Gastrocnemius medialis (tissue), 4 donors: ENCODE measurements at places on chromosomes 1 and 21.

GRCh38 chr1:63612564-63612963 is 19.4 kb downstream of the PGM1 start:
- peak; percentile 84 for DNase-seq

GRCh38 chr1:20386323-20387081 is 95.8 kb downstream of the VWA5B1 start:
- no peak for DNase-seq

DNA sequence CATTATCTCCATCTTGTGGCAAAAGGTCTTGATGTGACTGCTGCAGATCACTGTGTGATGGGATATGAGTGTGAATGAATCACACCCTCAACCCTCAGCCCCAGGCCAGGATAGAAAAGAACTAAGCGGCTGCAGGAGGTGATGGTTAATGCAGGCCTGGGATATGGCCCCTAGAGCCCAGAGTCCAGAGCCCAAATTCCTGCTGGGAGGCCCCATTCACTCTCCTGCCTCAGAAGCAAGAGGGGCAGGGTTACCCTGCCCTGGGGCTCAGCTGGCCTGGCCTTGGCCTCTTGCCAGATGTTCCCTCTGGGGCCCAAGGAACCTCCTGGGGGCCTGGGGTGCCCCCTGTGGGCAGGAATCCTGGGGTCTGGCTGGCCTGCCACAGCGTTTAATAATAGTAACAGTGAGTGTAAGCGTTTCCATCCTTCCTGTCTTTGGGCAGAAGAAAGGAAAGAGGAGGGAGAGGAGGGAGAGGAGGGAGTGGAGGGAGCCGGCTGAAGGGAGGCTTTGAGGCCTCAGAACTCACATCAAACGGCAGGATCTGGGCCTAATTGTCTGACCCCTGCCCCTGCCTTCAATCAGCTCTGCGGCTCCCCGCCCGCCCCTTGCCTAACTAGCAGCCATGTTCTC is 26.2 kb downstream of the DMAP1 start:
- no peak for DNase-seq

DNA sequence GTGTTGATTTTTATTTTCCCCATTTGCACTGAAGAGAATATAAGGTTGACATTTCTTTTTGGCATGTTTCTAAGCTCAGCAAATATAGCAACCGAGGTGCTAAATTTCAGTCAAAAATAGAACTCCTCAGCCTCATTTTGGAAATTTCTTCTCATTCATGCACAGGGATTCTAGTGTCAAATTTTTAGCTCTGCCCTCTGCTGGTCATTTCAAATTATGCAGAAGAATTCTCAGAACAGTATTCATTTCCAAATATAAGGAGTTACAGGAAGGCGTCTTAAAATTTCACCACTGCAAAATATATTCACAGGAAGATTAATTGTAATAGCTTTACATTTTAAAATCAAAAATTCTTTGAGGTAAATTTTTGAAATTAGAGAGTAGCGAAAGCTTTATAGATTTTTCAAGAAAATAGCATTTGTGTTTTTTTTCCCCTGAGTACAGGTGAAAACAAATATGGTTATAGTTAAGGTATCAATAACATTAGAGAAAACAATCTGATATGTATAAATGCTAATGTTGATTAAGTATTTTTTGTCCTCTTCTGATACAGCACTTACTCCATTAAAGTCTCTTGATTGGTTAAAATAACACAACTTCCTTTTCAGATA is 57.9 kb downstream of the FMN2 start:
- DNase-seq, result no peak

- DNase-seq, result no peak
These were observed 9.0 kb upstream of the L1TD1 start for GRCh38 chr1:62185677-62186076.

GRCh38 chr21:33940164-33940880 is 24.7 kb upstream of the ATP5PO start:
- DNase-seq, result no peak

- DNase-seq, result no peak
These were observed 9.5 kb upstream of the YRDC start for GRCh38 chr1:37817481-37817880.

DNA sequence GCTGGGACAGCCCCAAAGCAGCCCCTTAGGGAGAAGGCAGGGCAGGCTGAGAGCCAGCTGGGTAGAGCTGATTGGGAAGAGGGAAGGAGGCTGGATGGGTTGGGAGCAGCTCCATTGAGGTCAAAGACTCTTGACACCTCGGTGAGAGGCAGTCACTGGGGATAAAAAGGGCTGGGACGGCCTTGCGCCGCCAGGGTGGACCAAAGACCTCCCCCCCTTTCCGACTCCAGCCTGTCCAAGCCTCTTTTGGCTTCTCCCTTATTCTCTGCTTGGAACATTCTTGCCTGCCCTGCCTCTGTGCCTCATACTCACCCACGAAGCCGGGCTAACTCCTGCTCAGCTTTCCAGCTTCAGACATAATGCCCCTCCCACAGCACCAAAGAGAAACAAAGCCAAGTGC is 51.1 kb downstream of the LRRC38 start:
- no peak for DNase-seq

- peak; percentile 47 for DNase-seq
These were observed 80.0 kb downstream of the NDUFS5 start for GRCh38 chr1:39105841-39106765.

DNA sequence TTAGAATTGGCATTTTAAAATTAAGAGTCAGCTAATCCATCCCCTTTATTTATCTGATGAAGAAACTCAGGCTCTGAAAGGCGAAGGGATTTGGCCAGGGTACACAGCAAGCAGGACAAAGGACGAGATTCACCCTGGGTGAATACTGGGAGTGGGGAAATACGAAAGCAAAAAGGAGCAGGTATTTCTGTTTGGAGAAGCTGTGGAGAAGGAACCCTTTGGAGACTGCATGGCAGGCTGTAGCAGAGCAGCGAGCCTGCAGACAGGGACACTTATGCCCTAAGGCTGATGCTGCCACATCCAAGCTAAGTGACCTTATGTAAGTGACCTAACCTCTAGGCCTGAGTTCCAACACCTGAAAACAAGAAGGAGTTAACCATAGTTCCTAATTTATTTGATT is 207.2 kb upstream of the C1orf87 start:
- DNase-seq, result no peak

- no peak for DNase-seq
These were observed 32.5 kb downstream of the SLX9 start for GRCh38 chr21:44972301-44972814.

GRCh38 chr1:115233598-115233997 is 104.5 kb downstream of the NGF start:
- DNase-seq, result no peak

- no peak for DNase-seq
These were observed 605.7 kb downstream of the NUF2 start for GRCh38 chr1:163927493-163927892.

DNA sequence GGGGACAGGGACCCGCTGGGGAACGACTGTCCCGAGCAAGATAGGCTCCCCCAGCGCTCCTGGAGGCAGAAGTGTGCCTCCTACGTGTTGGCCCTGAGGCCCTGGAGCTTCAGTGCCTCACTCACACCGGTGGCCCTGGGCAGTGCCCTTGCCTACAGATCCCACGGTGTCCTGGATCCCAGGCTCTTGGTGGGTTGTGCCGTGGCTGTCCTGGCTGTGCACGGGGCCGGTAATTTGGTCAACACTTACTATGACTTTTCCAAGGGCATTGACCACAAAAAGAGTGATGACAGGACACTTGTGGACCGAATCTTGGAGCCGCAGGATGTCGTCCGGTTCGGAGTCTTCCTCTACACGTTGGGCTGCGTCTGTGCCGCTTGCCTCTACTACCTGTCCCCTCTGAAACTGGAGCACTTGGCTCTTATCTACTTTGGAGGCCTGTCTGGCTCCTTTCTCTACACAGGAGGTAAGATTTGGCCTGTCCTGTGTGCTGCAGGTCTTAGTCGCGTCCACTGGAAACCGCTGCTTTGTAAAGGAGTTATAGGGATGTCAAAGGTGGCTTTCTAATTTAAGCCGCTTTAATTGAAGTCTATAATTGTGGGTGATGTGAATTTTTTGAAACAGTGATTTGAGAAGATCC is 717 bp downstream of the UBIAD1 start:
- DNase-seq, result no peak

DNA sequence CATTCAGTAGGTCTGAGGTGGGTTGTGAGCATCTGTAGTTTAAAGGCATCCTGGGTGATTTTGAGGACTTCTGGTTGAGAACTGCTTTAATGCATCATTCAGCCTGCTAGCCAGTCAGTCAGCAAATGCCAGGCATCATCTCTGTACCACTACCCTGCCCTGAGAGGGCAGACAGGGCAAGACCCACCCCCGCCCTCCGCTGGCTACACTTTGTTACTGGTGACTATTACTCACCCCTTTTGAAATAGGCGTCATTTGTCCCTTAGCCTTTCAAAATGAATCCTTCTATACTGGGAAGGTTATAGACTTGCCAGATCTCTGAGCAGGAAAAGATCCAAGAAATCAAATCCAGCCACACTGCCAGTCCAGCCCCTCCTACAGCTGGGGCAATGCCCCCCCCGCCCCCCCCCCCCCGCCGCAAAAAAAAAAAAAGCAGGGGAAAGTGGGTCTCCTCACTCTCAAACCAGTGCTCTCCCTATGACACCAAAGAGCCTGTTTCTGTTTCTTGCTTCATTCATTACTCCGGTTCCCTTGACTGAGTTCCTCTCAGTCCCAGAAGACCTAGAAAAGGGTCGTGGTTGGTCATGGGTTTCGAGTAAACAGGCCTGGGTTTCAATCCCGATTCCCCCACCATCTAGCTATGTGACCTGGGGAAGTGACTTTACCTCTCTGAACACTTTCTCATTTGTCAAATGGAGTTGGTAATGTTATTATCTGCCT is 4.4 kb downstream of the SELENON start:
- DNase-seq, result peak; percentile 27

GRCh38 chr1:196423612-196424011 is 184.6 kb downstream of the KCNT2 start:
- DNase-seq, result no peak

DNA sequence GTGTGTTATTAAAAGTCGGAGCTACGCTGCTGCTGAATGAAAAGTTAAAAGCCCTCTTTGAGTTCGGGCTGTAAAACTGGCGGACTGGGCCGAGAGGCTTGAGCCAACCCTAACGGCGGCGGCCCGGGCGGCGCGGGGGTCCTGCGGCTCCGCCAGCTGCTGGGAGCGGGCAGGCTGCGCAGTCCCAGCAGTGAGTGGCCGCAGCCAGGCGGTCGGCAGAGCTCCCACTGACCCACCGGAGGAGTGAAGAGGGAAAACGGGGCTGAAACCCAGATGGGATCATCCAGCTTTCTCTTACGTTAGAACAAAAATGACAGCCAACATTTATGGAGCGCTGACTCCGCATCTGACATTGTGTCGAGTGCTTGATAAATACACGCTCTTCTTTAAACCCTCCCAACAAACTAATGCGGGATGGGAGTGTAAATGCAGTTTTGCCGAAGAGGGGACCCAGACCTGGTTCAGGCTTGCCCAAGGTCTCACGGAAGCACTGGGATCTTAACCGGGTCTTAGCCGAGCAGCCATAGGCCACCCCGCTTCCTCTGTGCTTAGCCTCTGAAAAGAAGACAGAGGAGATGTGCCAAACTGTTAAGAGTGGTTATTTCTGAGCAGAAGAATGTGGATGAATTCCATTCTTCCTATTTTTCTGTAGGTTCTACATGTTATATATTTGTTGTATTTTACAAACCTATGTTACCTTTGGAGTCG is 3.5 kb downstream of the GRHL3 start:
- no peak for DNase-seq

DNA sequence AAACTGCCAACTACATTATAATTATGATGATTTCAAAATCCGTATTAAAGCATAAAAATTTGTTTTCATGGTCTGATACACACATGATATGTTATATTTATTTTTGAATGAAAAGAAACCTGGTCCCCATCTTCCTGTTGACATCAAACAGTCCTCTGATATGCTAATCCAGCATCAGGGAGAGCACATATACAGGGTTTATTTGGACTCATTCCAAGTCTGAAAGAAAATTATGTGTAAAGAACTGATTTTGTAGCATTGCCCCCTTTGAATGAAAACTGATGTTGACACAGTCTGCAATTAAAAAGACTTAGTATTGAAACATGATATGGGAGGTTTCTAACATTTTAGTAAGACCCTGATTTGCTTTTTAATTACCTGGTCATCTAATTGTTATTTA is 119.4 kb downstream of the NEK7 start:
- no peak for DNase-seq

GRCh38 chr1:231866392-231867331 is 240.1 kb downstream of the DISC1 start:
- DNase-seq, result no peak

- no peak for DNase-seq
These were observed 335.0 kb upstream of the GREM2 start for GRCh38 chr1:240946926-240947325.
